Activated gamma-delta T cell treated with anti-CD3 and anti-CD28 coated beads, Interleukin-2, amount 50 U/mL, for 16 hours (primary cell): ENCODE measurements at places on chromosomes 5 and 9.

GRCh38 chr9:129131300-129132145, 20.3 kb downstream of the PTPA start:
- peak; percentile 76 for DNase-seq

- DNase-seq = no peak
Observed at GRCh38 chr5:68193481-68194036, 22.0 kb upstream of the PIK3R1 start.

DNA sequence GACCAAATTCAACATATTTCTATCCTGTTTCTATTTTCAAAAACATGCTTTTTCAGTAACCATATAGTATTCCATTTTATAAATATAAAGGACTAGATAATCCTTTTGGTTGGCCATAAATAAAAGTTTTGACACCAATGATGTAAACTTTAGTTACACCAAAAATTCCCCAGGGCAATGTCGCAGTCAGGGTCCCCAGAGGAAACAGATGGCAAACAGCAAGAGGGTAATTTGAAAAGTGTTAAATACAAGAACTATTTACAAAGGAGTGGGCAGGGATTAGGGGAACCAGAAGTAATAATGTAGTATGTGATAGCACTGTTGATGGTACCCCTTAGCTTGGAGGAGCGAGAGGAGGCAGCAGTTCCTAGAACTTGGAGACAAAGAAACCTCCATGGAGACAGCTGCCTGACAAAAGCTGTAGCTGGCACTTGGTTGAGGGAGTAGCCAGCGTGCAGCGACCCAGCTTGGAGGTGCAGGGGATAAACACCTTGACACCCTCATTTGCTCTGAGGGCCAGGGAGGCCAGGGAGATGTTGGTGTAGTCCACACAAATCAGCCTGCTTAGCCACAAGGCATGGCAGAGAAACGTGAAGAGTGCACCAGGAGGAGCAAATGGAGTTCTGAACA, 18.3 kb upstream of the MSANTD3 start:
- no peak for DNase-seq

DNA sequence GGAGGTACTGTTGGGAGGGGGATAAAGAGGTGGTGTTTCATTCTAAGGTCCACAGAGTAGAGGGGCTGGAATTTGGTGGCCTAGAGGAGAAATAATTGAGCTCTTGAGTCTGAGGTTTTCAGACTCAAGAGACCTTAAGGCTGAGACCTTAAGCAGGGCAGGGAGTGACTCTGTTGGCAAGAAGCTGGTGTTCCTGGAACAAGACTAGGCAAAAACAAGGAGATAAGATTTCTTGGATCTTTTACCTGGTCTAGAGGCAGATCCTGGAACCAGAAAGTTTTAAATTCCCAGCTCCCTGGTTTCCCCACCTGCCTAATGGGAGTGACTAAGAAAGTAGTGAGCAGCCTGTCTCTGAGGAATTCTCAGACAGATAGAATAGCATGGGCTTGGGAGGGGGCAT, 4.1 kb upstream of the CCL21 start:
- no peak for DNase-seq

DNA sequence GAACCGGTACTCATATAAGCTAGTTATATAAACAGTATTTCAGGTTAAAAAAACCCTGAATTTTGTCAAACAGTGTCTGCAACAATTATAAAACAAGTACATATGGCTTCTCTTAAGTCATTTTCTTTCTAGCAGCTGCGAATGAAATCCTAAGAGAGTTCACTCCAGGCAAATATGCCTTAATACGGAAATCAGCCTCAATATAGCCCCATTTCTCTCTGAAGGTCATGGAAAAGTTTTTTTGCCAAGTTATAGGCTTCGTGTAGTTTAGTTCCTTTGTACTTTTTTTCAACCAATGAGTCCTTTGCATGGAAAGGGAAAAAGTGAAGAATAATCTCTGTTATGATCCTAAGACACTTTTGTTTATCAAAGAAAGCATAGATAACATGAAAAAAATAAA, 848.0 kb upstream of the ACO1 start:
- no peak for DNase-seq

GRCh38 chr5:32092938-32093812, 80.9 kb downstream of the GOLPH3 start:
- peak; percentile 39 for DNase-seq
